ENCODE measurements at places on chromosomes 7 and 10.

- no peak for DNase-seq
Observed at GRCh38 chr7:113805976-113806375, 112.8 kb downstream of the PPP1R3A start.

- DNase-seq: peak; percentile 12
Observed at GRCh38 chr10:97454330-97455036, 8.5 kb downstream of the ZDHHC16 start.

GRCh38 chr10:100888957-100889356 is 23.8 kb upstream of the SLF2 start:
- no peak for DNase-seq

- DNase-seq: no peak
Observed at GRCh38 chr10:70879207-70879606, 9.2 kb downstream of the PCBD1 start.

DNA sequence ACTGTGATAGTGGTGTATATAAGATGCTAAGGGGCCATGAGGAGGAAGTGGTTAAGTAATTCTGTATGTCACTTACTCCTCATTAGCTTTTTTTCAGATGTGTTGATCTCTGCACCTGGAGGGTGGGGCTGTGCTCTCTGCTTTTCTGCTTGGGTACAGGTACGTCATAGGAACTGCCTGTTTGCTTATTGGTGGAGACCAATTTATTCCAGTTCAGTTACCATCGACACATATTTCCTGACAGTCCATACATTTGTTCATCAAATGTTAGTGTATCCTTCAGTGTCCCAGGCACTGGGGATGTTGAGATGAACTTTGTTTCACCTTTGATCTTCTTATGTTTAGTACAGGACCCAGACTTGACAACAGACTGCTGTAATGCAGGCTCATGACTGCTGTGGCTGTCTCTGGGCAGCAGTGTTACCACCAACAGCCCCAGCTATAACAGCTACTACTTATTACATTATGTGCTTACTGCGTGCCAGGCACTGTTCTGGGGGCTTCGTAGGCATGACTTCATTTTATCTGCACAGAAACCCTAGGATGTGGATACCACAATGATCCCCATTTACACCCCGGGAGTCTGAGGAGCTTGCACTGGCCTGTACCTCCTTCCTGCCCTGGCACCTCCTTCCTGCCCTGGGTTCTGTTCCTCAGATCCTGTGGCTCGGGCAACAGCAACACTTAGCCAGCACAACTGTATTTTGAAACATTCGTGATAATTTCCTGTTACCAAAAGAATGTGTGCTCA is 87.4 kb downstream of the BUB3 start:
- DNase-seq: no peak

DNA sequence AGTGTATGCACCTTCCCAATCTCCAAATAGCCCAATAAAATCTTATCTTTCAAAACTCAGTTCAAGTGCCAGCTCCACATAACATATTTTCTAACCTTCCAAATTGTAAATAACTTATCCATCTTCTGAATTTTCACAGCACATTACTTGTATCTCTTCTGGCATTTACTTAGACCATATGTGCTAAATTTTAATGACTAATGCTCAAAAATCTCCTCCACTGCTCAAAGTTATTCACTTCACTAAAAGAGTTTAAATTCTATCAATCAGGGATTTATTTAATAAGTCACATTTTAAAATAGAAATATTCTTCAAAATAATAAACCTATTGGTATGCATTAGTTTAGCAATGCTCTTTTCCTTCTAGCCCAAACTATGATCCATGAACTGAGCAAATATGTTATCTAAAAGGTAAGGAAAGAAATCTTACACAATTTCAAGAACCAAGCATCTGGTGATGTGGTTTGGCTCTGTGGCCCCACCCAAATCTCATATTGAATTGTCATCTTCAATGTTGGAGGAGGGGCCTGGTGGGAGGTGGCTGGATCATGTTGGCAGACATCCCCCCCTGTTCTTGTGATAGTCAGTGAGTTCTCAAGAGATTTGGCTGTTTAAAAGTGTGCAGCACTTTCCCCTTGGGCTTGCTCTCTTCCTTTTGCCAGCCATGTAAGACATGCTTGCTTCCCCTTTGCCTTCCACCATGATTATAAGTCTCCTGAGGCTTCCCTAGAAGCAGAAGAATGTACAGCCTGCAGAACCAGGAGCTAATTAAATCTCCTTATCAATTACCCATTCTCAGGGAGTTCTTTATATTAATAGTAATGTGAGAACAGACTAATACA is 28.1 kb upstream of the GPR22 start:
- DNase-seq: no peak

DNA sequence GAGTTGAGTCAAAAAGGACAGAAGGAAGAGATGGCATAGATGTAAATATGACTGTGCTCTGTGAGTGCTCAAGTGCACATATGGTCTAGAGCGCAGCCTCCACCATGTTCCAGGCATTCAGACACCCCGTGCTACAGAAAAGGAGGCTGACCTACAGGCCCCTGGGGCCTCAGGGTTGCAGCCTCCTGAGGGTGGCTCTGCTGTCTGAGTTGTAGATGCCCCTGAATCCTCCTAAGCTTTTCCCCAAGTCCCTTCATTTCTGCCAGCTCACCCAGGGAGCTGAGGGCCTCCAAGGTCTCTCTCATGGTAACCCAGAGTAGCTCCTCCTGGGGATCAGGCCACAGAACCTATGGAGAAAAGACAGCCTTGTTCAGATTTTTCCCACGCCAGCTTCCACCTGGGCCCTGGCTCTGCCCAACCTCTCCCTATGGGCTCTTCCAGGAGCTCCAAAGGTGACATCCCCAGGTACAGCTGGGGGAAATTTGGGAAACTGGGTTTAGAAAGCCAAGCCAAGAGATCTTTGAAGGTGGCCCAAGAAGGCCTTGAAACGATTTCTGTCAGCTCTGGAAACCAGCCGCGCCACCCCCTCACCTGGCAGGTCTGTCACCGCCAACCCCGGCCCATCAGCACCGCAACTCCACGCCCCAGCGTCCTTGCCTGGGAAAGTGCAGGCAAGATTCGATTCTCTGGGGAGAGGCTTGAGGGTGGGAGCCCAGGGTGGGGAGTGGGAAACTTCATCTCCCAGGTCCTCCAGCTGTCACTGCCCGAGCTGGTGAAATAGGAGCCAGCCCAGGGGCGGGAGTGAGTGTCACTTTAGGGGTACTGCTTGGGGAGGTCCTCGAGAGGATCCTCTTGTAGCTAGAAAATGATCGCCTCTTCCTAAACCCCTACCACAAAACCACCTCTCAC is 2.4 kb downstream of the ZNF467 start:
- DNase-seq: no peak

GRCh38 chr7:112015146-112015545 is 191.1 kb downstream of the DOCK4 start:
- DNase-seq: no peak

DNA sequence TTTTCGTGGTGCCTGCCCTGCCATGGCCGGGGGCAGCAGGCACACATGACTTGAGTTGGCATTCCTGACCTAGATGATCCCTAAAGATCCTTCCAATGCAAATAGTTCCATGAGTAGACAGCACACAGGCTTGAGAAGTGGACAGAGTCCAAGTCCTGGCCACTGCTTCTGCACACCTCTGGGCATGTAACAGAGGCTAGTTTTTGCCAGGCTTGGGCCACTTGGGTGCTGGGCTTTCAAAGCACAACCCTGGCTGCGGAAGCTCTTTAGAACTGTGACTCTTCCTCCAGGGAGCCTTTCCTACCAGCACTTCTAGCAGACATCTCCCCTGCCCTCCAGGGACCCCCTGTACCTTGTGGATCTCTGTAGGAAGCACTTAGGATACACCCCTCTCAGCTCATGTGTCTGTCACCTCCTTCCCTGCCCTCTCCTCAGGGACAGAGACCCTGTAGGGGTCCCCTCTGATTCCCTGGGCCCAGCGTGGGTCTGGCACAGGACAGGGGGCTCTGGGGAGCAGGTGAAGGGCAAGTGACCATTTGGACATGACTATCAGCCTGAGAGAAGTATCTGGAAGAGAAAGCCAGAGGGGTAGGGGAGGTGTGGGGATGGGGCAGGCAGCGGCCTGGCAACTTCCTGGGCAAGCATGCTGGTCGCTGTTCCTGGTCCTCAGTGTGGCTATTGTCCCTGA is 36.2 kb downstream of the ZCCHC24 start:
- no peak for DNase-seq

DNA sequence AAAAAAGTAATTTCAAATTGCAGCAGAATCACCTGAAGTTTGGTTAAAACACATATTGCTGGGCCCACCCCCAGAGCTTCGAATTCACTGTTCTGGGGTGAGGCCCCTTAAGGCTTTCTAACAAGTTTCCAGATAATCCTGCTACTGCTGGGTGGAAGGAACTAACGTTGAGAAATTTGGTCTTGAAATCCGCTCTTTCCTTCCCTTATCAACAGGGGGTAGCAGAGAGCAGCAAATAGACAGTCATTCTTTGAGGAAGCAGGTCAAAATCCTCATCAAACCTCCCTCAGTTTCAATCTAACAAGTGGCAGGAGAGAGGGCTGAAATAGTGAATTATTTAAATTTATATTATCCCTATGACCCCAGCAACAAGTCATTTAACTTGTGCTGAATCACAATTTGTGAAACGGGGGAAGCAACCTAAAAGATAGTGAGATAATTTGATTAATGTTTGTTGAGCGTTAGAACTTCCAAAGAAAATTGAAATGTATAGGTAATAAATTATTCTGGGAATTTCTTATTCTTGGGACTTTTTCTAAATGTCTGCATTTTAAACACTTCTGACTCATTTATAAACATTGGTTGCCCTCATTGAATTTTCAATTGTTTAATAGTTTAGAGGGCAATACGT is 21.7 kb upstream of the MALSU1 start:
- no peak for DNase-seq

GRCh38 chr10:119313644-119314043 is 106.3 kb downstream of the GRK5 start:
- peak; percentile 20 for DNase-seq

DNA sequence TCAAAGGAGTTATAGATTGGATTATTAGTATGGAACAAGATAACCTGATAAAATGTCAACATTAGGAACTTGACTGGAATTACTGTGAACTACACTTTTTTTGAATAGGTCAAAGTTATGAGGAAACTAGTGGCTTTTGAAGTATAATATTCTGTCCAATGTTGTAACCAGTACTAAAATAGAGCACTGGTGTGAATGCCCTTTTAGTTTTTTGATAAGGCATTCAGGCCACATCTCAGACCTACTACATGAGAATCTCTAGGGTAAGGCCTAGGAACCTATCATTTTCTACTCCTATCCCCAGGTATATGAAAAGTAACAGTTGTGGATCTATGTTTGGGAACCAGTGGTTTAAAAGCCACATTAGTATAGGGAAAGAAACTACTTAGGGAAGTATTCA is 16.4 kb downstream of the KMT2E start:
- DNase-seq: no peak

- DNase-seq: no peak
Observed at GRCh38 chr7:29488977-29489376, 74.7 kb upstream of the PRR15 start.

DNA sequence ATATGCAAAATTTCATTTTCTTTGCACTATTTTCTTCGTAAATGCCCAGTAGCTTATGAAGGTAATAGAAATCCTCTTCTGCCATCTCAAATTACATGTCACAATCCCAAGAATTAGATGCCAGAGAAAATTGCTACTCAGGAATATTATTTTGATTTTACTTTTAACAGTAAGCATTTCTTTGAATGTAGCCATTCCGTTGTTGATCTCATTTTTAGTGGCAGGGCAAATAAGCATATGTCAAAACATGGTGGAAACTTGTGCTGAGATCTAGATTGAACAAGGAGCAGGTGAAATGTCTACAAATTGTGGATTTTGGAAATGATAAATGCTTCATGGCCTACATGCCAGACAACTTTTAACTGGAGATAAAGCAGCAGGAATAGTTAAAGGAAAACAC is 291.8 kb downstream of the SDHAF3 start:
- DNase-seq: no peak

- no peak for DNase-seq
Observed at GRCh38 chr10:63228237-63228636, 95.1 kb downstream of the NRBF2 start.

DNA sequence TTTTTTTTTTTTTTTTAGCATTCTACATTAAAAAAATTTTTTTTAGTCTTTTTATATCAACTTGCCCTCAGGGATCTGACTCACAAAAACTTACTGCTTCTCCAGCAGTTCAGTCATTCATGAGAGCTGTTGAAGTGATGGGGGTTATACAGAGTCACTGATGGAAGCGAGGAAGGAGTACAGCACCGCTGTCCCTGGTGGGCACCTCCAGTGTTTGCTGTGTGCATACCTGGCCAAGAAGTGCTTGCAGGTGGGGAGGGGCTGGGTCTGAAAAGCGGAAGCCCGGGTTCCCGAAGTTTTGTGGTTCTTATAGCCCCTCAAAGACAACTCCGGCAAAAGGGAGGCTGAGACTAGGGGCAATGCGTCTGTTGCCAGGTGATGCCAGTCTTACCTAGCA is 46.2 kb downstream of the MINDY4 start:
- DNase-seq: no peak

DNA sequence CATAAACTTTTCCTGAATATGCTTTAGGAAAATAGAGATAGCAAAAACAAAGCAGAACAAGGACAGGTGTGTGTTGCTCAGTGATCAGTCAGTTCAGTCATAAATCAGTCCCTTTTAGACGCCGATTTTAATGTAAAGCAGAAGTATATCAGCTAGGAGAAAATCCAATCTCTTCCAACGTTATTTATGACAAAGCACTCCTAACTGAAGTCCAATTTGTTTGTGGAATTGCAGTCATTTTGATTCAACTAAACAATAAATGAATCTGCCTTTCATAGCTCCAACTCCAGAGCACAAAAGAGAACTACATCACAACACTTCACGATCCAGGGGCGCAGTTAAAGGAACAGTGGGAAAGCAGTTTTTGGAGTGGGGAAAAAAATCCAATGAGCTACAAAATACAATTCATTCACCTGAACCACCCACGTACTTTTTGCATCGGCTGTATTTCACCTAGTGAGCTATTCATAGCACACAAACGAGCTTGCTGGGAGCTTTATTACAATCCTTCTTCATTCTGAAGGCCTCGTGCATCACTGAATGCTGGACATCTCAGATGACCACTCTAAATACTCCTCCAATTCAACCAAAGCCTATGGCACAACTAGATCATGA is 151.3 kb downstream of the LRRN3 start:
- DNase-seq: no peak

- no peak for DNase-seq
Observed at GRCh38 chr7:69651101-69651590, 52.9 kb downstream of the AUTS2 start.

DNA sequence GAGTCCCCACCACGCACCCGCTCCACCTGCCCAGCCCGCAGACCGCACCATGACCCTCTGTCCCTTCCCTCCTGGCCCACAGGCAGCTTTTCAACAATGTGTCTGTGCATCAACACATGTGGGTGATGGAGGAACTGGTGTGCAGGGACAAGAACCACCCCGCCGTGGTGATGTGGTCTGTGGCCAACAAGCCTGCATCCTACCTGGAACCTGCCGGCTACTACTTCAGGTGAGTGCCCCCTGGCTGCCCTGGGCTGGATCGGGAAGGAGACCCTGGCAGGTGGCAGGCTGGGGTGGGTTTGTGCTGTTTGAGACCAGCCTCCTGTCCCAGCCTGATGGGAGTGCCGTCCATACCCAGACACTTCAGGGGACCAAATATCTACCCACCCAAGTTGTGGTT is 69.6 kb downstream of the ZNF727 start:
- no peak for DNase-seq

- DNase-seq: no peak
Observed at GRCh38 chr10:17523917-17524316, 69.5 kb upstream of the ST8SIA6 start.

GRCh38 chr7:38584443-38585210 is 46.5 kb downstream of the AMPH start:
- no peak for DNase-seq
